Vagina (tissue), 2 donors: ENCODE measurements at places on chromosomes 3 and 15.

DNA sequence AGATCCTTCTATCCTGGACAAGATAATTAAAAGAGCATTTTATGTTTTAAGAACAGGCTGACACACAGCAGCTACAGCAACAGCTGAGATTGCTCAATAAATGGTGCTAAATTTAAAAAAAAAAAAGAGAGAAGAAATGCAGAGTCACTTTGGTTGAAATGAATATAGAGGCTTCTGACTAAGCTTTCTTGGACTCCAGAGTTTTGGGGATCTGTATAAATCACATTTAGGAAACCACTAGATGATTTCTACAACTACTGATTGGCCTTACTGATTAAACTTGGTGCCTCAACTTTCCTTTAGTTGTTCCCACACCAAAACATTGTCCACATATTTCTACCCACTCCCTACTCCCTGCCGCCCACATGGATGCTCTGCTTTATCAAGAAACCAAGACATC is 132.9 kb upstream of the ZBTB20 start:
- H3K27ac ChIP-seq: no peak overlapping the region
- no peaks in the 10 kb centered on the region for H3K27me3 ChIP-seq
- H3K4me1 ChIP-seq: peaks cover 9% of the 10 kb centered on the region
- no peak overlapping the region for H3K4me3 ChIP-seq
- DNase-seq: no peak

DNA sequence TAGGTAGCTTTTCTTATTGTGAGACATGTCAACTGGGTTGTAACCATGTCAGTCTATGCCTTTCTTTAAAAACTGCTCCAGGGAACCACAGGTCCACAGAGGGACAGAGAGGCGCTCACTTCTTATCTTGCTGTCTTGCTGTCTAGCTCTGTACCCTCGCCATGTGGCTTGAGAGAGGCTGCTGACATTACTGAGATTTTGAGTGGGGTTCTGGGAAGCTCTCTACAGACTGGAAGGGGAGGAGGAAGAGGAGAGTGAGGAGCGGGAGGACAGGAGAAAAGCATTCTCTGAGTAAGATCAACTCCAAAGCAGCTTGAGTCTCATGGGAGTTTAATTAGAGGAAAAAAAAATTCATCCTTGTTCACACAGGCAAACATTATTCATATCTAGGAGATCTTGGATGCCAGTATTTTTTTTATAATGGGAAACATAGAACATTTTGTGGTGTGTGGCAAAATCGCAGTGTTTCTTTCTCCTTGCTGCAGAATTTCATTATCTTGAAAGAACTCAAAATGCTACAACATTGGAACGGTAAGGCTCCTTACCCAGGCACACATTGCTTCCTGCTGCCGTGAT is 1037.0 kb upstream of the NR2F2 start:
- peaks cover 15% of the 10 kb centered on the region for H3K4me1 ChIP-seq
- no peaks in the 10 kb centered on the region for H3K36me3 ChIP-seq
- peak overlapping the region; percentile 21 for H3K27ac ChIP-seq
- no peak for DNase-seq
- no peaks in the 10 kb centered on the region for H3K27me3 ChIP-seq

DNA sequence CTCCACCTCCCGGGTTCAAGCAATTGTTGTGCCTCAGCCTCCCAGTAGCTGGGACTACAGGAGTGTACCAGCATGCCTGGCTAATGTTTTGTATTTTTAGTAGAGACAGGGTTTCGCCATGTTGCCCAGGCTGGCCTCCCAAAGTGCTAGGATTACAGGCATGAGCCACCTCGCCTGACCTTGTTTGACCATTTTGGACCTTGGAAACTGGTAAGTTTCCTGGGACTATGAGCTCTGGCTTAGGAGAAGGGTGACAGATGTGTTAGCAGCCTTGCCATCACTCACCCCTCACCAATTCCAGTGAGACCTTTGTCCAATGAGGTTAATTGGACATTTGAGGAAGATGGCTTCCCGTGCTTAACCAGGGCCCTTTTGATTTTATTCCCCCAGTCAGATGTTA is 19.9 kb downstream of the DNASE1L3 start:
- no peak overlapping the region for H3K27ac ChIP-seq
- no peak overlapping the region for H3K4me3 ChIP-seq
- H3K4me1 ChIP-seq: peaks cover 8% of the 10 kb centered on the region
- no peak for DNase-seq

GRCh38 chr15:57203906-57204305 is 172.4 kb upstream of the CGNL1 start:
- H3K36me3 ChIP-seq: no peaks in the 10 kb centered on the region
- no peaks in the 10 kb centered on the region for H3K27me3 ChIP-seq
- peaks cover 11% of the 10 kb centered on the region for H3K4me1 ChIP-seq
- no peak for DNase-seq
- H3K27ac ChIP-seq: no peak overlapping the region

GRCh38 chr3:34260271-34261000 is 462.0 kb downstream of the PDCD6IP start:
- no peaks in the 10 kb centered on the region for H3K27me3 ChIP-seq
- no peaks in the 10 kb centered on the region for H3K36me3 ChIP-seq
- no peak overlapping the region for H3K27ac ChIP-seq
- H3K4me3 ChIP-seq: no peak overlapping the region
- DNase-seq: no peak
- H3K4me1 ChIP-seq: peaks cover 12% of the 10 kb centered on the region

GRCh38 chr3:159796744-159797143 is 191.9 kb upstream of the IL12A start:
- H3K4me3 ChIP-seq: no peak overlapping the region
- H3K27me3 ChIP-seq: no peaks in the 10 kb centered on the region
- no peak overlapping the region for H3K27ac ChIP-seq
- DNase-seq: no peak

- H3K27ac ChIP-seq: no peak overlapping the region
- no peaks in the 10 kb centered on the region for H3K36me3 ChIP-seq
- no peak overlapping the region for H3K4me3 ChIP-seq
- no peaks in the 10 kb centered on the region for H3K4me1 ChIP-seq
- no peak for DNase-seq
- H3K27me3 ChIP-seq: no peaks in the 10 kb centered on the region
Observed at GRCh38 chr15:73440571-73440970, 2.4 kb upstream of the REC114 start.

GRCh38 chr3:65732051-65732935 is 306.4 kb downstream of the MAGI1 start:
- no peaks in the 10 kb centered on the region for H3K36me3 ChIP-seq
- no peak for DNase-seq
- peaks cover 9% of the 10 kb centered on the region for H3K4me1 ChIP-seq
- H3K27me3 ChIP-seq: no peaks in the 10 kb centered on the region
- H3K27ac ChIP-seq: no peak overlapping the region

GRCh38 chr15:89746386-89746780 is 4.7 kb downstream of the MESP1 start:
- H3K27me3 ChIP-seq: no peaks in the 10 kb centered on the region
- H3K36me3 ChIP-seq: no peaks in the 10 kb centered on the region
- H3K4me3 ChIP-seq: no peak overlapping the region
- peaks cover 12% of the 10 kb centered on the region for H3K4me1 ChIP-seq
- DNase-seq: no peak

GRCh38 chr3:23837286-23837685 is 31.5 kb downstream of the UBE2E1 start:
- no peak for DNase-seq
- no peak overlapping the region for H3K27ac ChIP-seq
- no peaks in the 10 kb centered on the region for H3K27me3 ChIP-seq
- no peak overlapping the region for H3K4me3 ChIP-seq
- H3K4me1 ChIP-seq: peaks cover 33% of the 10 kb centered on the region

DNA sequence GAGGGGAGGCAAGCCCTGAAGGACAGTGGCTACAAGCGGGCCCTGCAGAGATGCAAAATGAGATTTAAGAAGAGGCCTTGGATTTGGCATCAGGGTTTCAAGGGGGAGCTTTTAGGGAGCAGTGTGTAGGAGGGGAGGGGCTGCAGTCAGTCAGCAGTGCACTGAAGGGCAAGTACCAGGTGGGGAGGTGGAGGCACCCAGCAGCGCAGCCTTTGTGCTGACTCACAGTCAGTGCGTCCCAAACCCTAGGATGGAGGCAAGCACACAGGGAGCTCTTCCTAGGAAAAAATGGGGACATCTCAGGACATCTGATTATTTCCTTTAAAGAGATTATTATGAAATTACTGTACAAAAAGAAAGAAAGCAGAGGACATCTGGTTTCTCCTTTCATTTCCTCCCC is 80.0 kb downstream of the AAGAB start:
- peak overlapping the region; percentile 60 for H3K27ac ChIP-seq
- no peaks in the 10 kb centered on the region for H3K36me3 ChIP-seq
- no peak for DNase-seq
- no peaks in the 10 kb centered on the region for H3K27me3 ChIP-seq
- no peak overlapping the region for H3K4me3 ChIP-seq

GRCh38 chr3:32733631-32734229 is 48.7 kb downstream of the CNOT10 start:
- H3K36me3 ChIP-seq: no peaks in the 10 kb centered on the region
- H3K27me3 ChIP-seq: no peaks in the 10 kb centered on the region
- H3K27ac ChIP-seq: no peak overlapping the region
- DNase-seq: no peak

GRCh38 chr3:24521420-24522145 is 26.9 kb upstream of the THRB start:
- H3K36me3 ChIP-seq: no peaks in the 10 kb centered on the region
- no peak for DNase-seq
- H3K27me3 ChIP-seq: no peaks in the 10 kb centered on the region
- peak overlapping the region; percentile 82 for H3K4me3 ChIP-seq

- H3K4me1 ChIP-seq: no peaks in the 10 kb centered on the region
- no peak overlapping the region for H3K4me3 ChIP-seq
- no peak overlapping the region for H3K27ac ChIP-seq
- H3K27me3 ChIP-seq: no peaks in the 10 kb centered on the region
- H3K36me3 ChIP-seq: no peaks in the 10 kb centered on the region
- DNase-seq: no peak
Observed at GRCh38 chr15:37847776-37848175, 86.7 kb upstream of the TMCO5A start.

DNA sequence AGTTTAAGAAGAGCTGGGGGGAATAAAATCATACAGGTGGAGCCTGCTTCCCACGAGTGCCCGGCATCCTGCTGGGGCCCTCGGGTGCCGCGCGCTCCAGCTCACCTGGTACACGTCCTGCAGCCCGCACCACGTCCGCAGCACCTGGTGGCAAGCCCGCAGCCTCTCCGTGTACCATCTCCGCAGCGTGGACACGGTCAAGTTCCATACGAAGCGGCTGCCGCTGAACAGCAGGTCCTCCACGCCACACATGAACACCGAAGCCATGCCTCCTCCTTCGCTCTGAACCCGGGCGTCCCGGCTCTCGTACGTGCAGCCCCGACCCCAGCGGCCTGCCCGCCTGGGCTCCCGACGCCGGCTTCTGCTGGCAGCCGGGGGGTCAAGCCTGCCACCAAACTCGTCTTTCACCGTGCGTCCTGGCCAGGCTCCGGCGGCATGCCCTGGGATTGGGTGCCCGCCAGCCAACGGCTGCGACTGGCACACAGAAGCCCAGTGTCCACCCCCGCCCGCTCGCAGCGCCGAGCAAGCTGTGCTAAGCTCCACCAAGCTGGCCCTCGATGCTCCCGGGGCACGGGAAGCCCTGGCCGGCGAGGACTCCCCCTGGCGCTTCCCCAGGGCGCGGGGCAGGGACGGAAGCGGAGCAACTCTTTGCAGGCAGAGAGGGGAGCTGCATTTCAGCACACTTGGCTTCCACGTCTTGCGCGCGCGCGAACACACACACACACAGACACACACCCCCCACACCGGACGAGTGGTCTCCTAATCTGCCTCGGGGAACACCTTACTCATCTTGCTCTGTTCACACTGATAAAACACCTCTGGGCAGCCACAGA is at the start of gene FRMD4B:
Gene FRMD4B (minus strand): TSS at position 366 of the 833 bp plus-strand sequence. CDS start 99 bp downstream, at position 267.
- H3K27me3 ChIP-seq: no peaks in the 10 kb centered on the region
- peak within 1 kb of the TSS; percentile 15 for H3K27ac ChIP-seq
- H3K4me1 ChIP-seq: peaks cover 17% of the 10 kb centered on the region

DNA sequence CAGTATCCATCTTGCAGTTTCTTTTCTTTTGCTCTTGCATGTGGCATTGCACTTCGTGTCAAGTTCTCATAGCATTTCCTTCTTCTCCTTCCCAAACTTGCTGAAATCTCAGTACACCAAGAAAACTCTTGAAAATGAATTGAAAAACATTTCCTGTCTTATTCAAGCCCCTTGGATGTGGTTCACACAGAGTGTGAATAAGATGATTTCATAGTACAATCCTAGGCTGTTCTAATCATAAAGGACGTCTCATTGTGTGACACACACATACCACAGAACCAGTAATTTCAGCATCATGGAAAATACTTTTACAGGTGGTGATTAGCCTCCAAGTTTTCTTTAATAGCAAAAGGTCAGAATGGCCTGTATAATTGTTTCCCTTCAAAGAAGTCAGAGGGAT is 121.6 kb upstream of the AADACL2 start:
- DNase-seq: no peak
- H3K27me3 ChIP-seq: no peaks in the 10 kb centered on the region
- H3K4me1 ChIP-seq: no peaks in the 10 kb centered on the region
- H3K27ac ChIP-seq: no peak overlapping the region

DNA sequence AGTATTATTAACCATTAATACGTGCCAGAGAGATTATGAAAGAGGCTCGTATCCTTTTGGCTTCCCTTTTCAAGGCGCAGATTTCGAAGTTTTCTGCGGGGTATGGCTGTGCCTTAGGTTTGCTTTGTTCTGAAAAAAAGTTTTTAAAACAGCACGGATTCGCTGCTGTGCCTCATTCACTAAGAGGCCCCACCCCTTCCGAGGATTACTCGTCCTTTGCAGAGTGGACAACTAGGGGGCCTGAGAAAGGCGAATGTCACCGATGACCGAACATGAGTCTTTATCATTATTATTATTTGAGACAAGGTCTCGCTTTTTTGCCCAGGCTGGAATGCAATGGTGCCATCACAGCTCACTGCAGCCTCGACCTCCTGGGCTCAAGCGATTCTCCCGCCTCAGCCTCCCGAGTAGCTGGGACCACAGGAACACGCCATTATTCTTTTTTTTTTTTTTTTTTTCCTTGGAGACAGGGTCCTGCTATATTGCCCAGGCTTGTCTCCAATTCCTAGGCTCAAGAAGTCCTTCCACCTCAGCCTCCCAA is 684 bp upstream of the RPS27L start:
- H3K4me3 ChIP-seq: peak overlapping the region; percentile 84
- no peak for DNase-seq
- H3K27ac ChIP-seq: peak overlapping the region; percentile 97
- no peaks in the 10 kb centered on the region for H3K36me3 ChIP-seq

DNA sequence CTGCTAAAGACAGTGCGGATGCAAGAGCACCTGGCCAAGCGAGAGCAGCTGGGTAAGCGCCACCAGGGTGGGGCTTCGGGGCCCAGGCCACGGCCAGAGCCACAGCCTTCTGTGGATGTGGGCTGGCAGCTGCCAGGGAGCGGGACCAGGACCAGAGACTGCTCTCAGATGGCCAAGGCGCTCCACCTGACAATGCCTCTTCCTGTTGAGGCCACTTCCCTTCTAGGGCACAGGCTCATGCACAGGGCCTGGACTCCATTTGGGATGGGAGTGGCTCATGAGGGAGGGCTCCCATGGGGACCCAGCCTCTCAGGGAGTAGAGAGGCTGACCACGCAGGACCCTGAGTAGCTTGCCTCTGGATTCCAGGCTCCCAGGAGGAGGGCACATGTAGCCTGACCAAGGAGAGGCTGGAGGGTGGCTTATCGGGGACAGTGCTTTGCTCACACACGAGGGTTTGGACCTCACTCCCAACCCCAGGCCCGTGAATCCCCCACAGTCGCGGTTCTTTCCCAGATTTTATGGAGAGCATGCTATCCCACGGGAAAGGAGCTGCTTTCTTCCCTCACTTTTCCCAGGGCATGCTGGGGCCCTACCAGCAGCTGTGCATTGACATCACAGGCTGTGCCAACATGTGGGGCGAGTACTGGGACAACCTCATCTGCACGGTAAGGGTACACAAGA is 25.1 kb downstream of the ACAA1 start:
- H3K4me1 ChIP-seq: no peaks in the 10 kb centered on the region
- H3K27me3 ChIP-seq: no peaks in the 10 kb centered on the region
- DNase-seq: no peak
- no peak overlapping the region for H3K4me3 ChIP-seq
